ENCODE measurements at places on chromosomes 1 and 21.

- DNase-seq = no peak
Measured at GRCh38 chr21:42854246-42855010, 24.9 kb downstream of the WDR4 start.

GRCh38 chr1:39540504-39541031, 36.0 kb downstream of the PABPC4 start:
- DNase-seq = no peak

GRCh38 chr21:32611471-32611997, 643 bp downstream of the CFAP298 start:
- no peak for DNase-seq

DNA sequence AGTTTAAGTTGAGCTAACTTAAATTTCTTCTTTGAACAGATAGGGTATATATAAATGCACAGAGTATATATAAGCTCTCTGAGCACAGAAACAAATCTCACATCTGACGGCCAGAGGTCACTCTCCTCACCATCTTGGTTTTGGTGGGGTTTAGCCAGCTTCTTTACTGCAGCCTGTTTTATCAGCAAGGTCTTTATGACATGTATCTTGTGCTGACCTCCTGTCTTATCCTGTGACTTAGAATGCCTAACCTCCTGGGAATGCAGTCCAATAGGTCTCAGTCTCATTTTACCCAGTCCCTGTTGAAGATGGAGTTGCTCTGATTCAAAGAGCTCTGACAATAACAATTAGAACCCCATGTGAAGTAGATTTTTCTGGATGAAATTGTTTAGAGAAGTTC, 1.6 kb upstream of the MOV10 start:
- DNase-seq = no peak

DNA sequence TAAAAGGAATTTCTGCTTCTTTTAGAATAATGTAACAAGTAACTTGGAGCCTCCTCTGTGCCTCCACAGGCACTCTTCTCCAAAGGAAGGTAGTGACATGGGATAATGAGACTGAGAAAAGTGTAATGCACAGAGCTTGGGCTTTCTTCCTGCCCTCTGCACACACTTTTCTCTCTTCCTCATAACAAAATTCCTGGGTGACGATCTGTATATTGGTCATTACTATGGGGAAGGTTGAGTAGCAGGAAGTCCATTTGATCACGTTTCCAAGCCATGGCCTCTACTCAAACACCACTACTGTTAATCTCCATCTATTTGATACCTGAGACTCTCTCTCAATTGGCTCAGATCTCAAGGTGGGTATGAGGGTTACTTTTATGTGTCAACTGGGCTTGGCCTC, 113.9 kb downstream of the GRIK1 start:
- no peak for DNase-seq

DNA sequence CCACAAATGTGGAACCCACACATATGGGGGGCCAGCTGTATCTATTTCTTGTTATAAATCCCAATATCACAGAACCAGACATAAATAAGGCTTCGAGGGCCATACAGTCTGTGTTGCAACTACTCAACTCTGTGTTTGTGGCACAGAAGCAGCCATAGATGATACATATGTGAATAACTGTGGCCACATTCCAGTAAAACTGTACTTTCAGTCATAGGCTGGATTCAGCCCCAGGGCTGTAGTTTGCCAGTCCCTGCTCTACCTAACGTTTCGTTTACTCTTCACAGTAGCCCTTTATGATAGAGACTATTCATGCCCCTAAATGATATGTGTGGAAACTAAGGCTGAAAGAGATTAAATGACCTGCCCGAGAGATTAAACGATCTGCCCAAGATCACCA, 48.7 kb downstream of the FHAD1 start:
- DNase-seq = no peak

- no peak for DNase-seq
Measured at GRCh38 chr1:153968408-153968807, 706 bp downstream of the CREB3L4 start.

DNA sequence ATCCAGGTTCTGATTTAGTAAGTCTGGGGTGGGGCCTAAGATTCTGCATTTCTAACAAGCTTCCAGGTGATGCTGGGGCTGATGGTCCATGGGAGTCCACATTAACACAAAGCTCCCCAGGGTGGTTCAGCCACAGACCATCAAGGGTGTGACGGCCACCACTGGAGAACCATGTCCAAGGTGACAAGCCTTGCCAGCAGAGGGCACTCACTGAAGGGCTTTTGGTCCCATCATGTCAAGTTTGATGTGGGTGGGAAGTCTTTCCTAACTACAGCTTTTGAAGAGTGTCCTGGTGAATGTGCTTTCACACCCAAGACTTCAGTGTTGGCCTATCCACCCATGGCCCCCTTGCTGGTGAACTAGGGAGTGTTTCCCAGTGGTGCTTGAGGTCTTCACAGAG, 67.1 kb downstream of the UBE2T start:
- DNase-seq = no peak

- DNase-seq = no peak
Measured at GRCh38 chr21:44778094-44778493, 23.5 kb downstream of the UBE2G2 start.

GRCh38 chr1:56590520-56591011, 11.2 kb upstream of the PLPP3 start:
- no peak for DNase-seq

GRCh38 chr1:27528818-27529703, 39.1 kb upstream of the WASF2 start:
- DNase-seq = peak; percentile 96

- no peak for DNase-seq
Measured at GRCh38 chr1:240385985-240386978, 225.7 kb downstream of the GREM2 start.

DNA sequence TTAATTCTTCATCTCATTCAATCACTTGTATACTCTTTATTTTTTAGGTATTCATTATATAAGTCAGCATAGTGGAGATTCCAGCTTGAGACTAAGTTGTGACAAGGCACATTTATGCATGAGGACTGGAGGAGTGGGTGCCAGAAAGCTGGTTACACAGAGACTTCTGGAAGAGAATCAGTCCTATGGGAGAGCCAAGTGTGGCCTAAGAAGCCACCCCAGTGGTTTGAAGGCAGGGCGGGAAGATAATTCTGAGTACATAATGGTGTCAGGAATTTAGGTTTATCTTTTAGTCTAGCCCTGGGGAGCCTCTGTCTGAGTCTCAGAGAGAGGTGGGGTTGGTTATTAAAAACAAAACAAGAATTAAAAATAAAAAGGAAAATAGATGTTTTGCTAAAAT, 83.0 kb downstream of the SPAG17 start:
- DNase-seq = no peak

GRCh38 chr1:20358761-20359263, 68.1 kb downstream of the VWA5B1 start:
- peak; percentile 24 for DNase-seq

GRCh38 chr1:248618878-248619277, 16.0 kb downstream of the OR2T11 start:
- no peak for DNase-seq

DNA sequence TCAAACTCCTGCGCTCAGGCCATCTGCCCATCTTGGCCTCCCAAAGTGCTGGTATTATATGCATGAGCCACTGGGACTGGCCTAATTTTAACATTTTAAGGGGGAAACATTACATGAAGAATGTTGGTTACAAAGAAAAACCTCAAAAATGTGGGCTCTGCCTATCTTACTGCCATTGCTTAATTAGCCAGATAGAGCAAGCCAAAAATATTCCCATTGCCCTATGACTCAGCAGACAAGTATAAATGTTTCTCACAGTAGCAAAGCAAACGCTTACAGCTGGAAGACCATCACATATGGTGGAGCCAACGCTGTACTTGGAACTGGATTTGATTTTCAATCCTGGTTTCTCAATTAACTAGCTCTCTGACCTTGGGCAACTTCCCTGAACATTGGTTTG, 502.0 kb downstream of the SMYD3 start:
- DNase-seq = no peak

- no peak for DNase-seq
Measured at GRCh38 chr1:155645648-155646047, 35.6 kb downstream of the MSTO1 start.

DNA sequence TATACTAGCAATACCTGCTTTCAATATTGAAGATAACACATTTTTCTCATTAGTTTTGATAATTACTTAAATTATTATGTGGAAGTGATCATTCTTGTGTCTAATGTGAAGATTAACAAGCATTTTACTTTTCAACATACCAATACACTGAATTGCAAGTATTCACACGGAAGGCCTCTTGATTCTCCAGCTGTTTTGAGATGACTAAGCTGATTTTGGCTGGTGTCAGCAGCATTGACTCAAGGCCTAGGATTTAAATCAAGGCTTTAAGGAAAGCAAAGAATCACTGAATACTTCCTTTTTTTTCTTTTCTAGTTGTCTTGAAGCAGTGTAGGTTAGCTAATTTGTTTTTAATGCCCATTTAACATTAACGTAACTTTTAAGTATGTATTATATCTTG, 373.7 kb downstream of the SRGAP2C start:
- no peak for DNase-seq

GRCh38 chr1:170694172-170694926, 30.4 kb downstream of the PRRX1 start:
- DNase-seq = no peak

DNA sequence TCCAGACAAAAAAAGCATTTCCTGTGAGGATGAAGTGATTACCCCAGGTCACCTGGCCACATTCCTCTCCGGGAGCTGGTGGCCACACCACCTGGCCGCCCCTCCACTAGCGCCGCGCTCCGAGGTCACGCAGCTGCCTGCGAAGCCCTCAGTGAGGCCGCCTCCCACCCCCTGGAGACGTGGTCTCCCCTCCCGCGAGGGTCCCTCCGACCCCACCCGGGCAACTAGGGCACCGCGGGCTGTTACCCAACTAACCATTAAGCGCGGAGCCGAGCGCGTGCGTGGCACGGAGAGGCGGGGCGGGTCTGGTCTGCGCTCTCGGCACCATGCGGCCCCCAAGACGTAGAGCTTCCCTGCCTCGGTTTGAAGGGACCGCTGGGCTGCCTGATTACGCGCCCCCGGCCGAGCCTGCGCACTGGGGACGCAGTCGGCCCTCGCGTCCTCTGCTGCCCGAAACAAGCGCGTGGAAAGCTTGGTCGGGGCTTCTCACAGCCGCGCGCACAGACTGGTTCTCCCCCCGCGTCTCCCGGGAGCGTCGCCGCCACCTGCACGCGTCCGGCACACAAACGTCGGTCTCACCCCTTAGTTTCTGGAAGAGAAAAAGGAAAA, 106.5 kb downstream of the SLC16A1 start:
- DNase-seq = no peak

DNA sequence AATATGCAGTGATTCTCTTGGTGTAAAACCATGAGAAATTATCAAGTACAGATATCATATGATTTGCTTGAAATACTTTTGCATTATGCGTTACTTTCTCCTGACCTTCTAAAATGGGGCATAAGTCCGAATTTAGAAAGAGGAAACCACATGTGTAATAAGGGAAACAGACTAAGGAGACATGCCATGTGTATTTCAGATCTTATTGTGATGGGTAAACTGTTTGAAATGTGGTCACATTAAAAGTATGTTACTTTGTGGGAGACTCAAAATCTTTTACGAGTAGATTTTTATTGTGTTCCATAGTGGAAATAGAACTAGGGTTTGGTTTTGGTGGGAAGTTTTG, 173.0 kb downstream of the NFIA start:
- DNase-seq = no peak

DNA sequence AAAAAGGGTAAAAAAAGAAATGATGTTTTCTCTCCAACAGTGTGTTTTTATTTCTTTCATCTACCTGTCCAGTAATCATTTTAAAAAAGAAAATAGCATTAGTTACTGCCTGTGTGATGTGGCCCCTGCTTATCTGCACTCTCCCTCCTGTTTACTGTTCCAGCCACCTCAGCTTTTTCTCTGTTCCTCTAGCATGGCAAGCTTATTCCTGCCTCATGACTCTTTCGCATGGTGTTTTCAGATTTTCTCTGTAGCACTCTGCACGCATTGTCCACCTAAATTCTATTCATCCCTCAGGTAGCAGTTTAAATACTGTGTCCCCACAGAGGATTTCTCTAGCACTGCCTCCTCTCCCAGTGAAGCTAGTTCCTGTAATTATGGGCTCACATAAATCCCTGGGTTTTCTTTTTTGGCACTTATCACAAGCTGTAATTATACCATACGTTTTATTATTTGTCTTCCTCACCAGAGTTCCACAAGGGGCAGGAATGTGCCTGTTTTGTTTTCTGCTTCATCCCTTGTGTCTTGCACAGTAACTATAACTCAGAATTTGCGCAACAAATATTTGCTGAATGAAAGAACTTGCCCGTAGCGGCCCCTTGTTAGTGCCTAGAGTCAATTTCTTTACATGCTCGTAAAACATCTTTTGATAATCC, 51.4 kb upstream of the LRIG2 start:
- DNase-seq = no peak

DNA sequence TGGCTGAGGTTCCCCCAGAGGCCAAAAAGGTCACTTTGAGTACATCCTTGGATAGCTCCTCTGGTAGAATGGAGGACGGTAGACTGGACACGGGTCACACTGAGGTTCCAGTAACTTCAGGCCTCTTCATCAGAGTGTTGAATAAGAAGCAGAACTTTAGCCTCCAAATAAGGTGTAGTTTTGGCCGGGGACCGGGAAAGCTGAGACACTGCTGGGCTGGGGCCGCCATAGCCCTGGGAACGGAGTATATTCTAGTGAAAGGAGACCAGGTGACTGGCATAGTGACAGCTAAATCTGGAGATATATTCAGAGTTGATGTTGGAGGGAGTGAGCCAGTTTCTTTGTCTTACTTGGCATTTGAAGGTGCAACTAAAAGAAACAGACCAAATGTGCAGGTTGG, 84.1 kb downstream of the EVA1C start:
- DNase-seq = no peak

DNA sequence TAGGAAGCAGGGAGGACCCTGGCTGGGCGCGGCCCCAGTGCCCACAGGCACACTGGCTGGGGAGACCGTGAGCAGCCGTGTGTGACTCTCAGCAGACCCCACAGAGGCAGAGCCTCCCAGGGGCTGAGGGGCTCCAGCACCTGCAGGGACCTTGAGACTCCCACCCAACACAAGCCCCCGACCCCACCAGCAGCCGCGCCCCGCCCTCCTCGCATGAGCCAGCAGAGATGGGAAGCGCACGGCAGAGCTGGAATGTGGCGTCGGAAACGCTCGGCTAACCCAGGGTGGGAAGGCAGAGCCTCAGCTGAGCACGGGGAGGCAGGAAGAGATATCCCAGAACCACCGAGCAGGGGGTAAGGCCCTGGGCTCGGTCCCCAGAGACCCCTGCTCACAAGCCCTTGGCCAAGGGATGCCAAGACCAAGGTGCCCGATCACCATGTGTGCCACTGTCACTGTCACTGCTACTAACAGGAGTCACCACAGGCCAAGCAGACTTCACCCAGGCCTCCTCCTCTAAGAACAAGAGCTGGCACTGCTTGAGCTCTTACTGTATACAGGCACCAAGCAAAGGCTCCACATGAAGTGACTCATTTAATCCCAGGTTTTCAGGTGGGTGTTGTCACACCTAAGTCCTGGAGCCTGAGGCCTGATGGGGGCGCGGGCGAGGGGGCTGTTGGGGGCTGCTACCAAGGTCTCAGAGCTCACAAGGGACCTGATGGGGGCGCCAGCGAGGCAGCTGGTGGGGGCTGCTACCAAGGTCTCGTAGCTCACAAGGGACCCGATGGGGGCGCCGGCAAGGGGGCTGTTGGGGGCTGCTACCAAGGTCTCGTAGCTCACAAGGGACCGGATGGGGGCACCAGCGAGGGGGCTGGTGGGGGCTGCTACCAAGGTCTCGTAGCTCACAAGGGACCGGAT, 20.1 kb downstream of the MEGF6 start:
- DNase-seq = no peak

- DNase-seq = no peak
Measured at GRCh38 chr1:179167418-179167777, 62.1 kb downstream of the ABL2 start.
